ENCODE measurements at places on chromosomes 13 and 19.

GRCh38 chr19:41442473-41443355, at the start of gene ERICH4:
Gene ERICH4 (plus strand): TSS chr19:41443156. CDS start chr19:41443170, 14 bp downstream.
- DNase-seq = no peak

GRCh38 chr13:68908879-68909278, 1198.7 kb upstream of the ATXN8OS start:
- no peak for DNase-seq

- no peak for DNase-seq
These were observed 156.8 kb downstream of the RGCC start for GRCh38 chr13:41613984-41614661.

DNA sequence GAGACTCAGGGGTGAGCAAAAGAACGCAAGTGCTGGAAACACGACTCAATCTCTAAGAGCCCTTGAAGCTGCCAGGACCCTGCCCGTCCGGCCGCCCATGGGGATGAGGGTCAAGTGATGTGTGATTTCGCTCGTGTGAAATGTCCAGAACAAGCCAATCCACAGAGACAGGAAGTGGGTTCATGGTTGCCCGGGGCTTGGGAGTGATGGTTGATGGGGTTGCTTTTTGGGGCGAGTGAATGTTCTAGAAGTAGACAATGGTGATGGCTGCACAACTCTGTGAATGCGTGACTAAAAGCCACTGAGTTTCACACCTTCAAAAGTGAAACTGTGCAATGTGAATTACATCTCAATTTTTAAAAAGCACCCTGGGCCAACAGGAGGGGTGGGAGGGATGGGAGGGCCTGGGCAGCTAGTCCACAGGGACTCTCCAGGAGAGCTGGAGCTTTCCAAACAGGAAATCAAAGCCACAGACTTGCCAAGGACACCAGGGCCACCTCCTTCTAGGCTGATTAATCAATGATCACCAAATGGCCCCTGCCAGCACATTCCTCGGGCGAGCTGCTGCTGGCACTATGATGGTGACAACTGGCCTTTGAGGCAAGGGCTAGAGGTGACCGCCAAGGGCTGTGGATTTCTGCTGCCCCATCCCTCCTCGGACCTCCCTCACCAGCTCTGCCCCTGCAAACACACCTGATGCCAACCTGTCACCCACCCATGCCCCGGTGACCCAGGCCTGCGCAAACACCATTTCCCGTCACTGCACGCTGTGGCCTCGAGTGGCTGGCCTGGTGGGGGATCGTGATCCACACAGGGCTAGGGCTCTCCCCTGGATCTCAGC, 14.0 kb downstream of the DPP9 start:
- DNase-seq = no peak

- no peak for DNase-seq
These were observed 2.1 kb downstream of the CSNK1G2 start for GRCh38 chr19:1942934-1943555.

DNA sequence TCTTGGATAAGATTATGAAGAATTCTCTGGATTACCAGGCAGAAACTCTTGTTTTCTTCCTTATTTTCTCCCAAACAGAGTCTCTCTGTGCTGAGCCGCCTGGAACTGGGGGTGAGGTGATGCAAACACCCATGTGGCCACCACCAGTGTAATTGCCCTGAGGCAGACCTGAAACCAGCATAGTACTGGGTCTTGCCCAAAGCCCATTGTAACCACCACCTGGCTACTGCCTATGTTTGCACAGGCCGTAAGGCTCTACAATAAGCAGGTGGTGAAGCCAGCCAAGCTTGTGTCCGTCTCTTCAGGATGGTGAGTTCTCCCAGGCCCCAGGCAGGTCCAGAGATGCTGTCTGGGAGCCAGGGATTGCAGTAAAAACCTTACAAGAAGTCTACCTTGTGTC, 18.9 kb upstream of the KBTBD7 start:
- no peak for DNase-seq

DNA sequence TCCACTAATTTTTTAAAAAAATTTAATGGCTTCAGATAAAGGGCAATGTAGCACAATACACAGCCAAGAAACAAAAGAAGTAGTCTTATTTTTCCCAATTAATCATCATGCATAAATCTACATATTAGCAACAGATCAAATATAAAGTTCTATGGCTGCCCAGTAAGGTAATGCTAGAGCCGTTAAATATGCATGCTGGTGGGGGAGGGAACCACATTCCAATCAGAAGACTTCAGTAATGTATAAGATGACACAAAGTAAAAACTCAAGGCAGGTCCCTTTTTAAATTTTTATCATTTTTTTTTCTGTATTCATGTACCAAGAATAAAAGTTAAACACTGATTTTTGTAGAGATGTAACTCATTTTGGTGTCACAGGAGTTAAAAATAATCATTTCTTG, 62.0 kb downstream of the MPHOSPH8 start:
- no peak for DNase-seq

GRCh38 chr13:102589301-102589822, 7.4 kb upstream of the TPP2 start:
- DNase-seq = no peak

GRCh38 chr19:50875795-50876422, 2.7 kb downstream of the KLK2 start:
- DNase-seq = no peak
